ENCODE measurements at places on chromosomes 16 and 17. TPM values are rescaled to one million over a fixed set of nuclear protein-coding genes. Genes with fewer than 3 reads are reported as not detected.

CES1 gene
- 56.8 TPM for total RNA-seq

DNA sequence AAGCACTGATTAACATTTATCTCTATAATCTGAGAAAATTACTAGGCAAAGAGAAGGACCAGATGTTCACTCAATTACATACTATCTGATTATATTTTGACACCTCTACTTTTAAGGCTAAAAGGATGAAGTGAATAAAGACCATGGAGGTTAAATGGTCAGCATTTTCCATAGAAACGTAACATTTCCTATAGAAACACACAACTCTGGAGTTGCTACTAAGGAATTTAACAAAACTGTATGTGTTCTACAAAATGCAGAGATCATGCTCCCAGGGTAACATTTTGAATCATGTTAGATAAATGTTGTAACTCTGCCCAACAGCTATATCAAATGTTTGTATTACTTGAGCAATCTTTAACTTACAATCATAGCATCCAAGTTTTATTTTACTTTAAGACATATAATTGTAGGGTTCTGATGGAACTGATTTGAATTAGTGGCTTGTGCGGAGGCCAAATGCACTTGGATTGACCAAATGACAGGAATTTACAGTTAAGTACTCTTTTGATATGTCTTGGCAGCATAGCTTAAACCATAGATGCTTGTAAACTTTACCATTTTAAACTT lies 97.7 kb downstream of the RPGRIP1L start:
- no peak for DNase-seq

- DNase-seq, result peak; percentile 70
Observed at GRCh38 chr17:10198509-10199249, at the start of gene GAS7. TSS of gene GAS7 (minus strand) at chr17:10198606.

GRCh38 chr16:20940871-20941635 lies 40.5 kb downstream of the LYRM1 start:
- no peak for DNase-seq

CIBAR2 gene
- total RNA-seq, result not detected

DNA sequence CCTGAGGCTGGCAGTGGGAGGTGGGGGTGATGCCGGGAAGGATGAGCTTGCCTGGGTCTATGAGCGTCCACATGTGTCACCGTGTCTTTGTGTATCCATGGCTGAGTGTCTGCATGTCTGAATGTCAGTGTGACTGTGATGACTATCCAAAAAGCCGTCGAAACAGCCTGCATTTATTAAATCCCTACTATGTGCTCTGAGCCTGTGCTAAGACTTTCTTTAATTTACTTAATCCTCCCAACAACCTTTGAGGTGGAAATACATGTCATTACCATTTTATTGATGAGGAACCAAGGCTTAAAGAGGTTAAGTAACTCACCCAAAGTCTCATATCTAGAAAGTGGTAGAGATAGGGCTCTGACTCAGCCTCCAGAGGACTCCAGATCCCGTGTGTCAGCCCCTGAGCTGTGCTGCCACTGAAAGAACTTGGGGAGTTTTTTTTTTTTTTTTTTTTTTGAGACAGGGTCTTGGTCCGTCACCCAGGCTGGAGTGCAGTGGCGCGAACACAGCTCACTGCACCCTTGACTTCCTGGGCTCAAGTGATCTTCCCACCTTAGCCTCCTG lies 20.0 kb downstream of the ARHGAP23 start:
- no peak for DNase-seq

DNA sequence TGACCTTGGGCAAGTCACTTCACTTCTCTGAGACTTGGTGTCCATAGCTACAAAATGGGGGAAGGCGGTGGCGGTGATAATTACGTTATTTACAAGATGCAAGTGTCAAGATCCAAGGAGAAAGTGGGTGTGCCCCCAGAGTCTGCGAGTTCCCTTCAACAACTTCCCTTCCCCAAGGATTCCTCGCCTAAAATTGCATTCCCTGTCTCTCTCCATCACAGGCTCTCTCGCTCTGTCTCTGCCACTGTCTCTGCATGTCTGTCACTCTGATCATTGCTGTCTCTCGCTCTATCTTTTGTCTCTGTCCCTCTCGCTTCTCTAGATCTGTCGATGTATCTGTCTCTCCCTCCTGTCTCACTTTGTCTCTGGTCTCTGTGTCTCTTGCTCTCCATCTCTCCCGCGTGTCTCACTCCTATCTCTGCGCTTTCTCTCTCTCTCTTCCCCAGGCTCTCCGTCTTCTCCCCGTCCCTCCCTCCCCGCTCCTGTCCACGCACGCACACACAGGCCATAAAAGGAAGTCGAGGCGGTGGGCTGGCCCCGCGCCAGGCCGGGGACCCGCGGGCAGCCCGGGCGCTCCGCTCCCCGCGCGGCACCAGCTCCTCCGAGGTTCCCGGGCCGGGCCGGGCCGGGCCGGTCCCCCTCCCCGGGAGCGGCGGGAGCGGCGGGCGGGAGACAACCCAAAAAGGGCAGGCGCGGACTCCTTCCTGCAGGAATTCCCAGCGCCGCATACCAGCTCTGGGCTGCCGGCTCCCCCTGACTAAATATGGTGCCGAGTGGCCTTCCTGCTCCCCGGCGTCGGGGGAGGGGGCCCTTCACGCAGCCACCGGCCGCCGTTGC lies 1.1 kb upstream of the MYH11 start:
- DNase-seq, result peak; percentile 78

DNA sequence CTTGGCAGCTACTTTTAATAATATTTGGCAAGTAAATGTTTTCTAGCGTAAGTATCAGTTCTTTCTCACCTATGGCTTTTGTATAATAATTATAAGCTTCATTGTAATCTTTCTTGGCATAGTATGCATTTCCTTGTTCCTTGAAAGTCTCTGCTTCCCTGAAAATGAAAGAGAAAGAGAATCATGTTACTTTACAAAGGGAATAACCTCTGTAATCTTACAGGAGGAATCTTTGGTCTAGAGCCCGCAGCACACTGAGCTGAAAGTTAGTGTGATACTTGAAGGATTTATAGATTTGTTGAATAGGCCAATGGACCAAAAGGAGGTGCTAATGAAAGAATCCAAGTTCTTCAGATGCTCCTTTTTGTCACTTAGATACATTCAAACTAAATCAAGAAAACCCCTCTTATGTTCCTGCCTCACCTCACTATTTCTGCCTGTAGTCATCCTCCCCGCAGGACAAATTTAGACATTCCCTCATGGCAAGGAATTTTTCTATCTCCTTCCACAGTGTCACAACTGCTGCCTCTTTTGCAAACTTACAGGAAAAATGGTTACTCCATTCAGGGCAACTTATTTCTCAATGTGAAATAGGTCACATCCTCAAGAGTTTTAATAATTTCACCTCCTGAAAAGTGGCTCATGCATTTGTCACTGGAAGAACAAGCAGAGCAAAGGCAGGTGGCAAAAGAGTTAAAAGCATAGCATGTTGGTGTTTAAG lies 16.7 kb downstream of the DNAJC7 start:
- DNase-seq, result no peak

DNA sequence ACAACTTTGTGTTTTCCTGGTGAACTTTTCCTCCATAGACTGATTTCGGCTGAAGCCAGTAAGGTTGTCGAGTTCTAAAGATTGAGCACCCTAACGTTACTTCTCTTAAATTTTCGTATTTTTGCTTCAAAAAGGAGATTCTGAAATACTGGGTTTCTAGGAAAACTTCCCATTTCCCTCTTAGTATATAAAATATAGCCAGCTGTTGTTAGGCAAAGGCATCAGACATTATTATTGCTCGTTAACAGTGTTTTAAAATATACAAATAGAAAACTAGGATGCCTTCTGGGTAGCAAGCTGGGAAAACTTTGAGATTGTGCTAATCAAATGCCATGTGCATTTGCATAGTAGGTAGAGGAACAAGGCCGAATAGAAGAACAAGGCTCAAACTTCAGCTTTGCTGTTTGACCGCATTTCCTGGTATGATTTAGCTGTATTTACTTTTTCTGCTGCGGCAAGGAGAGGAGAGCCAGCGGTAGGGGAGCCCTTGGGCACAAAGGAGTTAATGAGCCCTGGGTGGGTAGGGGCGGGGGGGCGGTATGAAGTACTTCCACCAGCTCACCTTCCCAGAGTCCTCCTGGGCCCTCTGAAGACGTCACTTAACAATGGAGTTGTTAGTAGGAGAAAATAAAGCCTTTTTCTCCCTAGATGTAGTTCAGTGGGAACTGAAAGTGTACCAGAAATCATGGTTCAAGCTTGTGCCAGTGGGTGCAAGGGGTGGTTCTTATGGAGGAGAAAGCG lies 151.9 kb downstream of the MSI2 start:
- DNase-seq, result peak; percentile 58

DNA sequence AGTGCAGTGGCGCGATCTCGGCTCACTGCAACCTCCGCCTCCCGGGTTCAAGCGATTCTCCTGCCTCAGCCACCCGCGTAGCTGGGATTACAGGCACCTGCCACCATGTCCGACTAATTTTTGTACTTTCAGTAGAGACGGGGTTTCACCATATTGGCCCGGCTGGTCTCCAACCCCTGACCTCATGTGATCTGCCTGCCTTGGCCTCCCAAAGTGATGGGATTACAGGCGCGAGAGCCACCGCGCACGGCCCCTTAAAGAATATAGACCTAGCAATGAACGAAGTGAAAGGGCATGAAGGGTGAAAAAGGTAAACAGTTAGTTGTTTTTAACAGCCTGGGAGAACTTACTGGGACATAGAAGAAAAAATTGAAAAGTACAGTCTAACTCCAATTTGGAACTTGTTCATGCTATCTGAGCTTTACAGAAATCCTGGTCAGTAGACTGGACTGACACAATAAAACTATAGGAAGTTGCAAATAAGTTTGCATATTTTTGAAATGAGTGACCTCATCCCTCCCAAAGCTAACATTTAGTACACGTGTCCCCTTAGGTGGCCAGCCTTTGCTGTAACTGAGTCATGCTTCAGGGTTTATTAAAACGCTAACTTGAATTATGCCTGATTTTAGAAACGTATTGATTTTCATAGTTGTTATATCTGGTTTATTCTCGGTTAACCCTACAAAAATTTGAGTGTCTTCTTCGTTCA lies 1.8 kb downstream of the COG1 start:
- no peak for DNase-seq

DNA sequence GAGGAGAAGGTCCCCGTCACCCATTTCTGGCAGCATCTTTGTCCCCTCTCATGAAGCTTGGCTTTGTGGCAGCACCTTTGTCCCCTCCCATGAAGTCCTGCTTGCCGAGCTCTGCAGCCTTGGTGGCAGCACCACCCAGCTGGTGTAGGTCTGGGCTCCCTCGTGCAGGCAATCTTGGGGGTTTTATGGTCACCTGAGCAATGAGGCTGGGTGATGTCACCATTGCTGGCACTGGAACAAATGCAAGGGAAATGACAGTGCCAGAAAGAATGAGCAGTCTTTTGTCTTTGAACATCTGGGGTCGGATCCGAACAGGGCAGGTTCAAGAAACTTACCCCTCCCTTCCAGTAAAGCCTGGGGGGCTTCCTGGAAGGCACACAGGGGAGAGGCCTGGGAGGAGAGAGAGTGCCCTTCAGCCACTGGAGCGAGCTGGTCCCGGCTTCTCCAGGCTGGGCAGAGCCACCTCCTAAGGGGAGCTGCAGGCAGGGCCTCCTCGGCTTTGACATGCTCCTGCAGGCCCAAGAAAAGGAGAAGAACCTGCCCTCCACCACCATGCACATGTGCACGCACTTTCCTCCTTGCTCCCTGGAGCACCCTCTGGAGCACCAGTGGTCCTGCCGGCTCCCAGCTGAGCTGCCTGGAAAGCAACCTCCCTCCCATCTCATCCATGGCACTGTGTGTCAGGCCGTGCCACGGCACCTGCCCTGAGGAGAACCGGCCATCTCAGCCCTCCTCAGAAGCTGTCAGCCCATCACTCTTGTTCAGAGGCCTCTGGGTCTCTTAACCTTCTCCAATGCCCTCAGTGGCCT lies 16.0 kb downstream of the BTBD17 start:
- no peak for DNase-seq

DNA sequence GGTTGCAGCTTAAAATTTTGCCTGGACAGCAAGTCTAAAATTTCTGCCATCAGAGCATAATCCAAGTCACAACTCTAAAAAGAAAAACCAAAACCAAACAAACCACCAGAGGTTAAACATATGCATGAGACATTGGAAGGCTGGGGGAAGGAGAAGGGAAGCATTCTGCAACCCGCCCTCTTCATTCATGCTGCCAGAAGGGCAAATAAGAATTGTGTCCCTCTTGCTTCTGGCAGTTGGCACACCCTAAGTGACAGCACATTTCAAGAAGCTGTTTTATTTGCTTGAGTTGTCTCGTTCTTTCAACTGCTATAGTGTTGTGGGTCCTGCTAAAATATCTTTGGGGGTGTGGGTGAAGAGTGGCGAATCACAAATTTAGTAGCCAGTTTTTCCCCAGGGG lies 99.6 kb downstream of the SKAP1 start:
- no peak for DNase-seq

DNA sequence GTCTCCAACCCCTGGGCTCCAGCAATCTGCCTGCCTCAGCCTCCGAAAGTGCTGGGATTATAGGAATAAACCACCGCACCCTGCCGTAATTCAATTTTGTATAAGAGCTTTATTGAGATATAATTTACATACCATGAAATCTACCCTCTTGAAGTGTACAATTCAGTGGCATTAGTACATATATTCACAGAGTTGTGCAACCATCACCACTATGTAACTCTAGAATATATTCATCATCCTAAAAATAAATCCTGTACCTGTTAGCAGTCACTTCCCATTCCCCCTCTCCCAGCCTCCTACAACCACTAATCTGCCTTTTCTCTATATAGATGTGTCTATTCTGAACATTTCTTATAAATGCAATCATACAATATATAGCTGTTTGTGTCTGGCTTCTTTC lies 26.1 kb downstream of the TOM1L2 start:
- no peak for DNase-seq

- DNase-seq, result no peak
Observed at GRCh38 chr16:9049241-9049640, 42.2 kb upstream of the HAPSTR1 start.

GRCh38 chr17:50677851-50678375 lies 29.8 kb downstream of the ANKRD40 start:
- no peak for DNase-seq

ENPP7 gene
- 0.18 TPM for total RNA-seq

GRCh38 chr16:35405526-35405925 lies 1946.1 kb downstream of the TP53TG3F start:
- DNase-seq, result no peak

CDK3 gene
- total RNA-seq, result 10.7 TPM

- DNase-seq, result no peak
Observed at GRCh38 chr16:66913081-66913480, 5.6 kb downstream of the CDH16 start.

- no peak for DNase-seq
Observed at GRCh38 chr17:50882851-50883250, 16.7 kb upstream of the TOB1 start.

- no peak for DNase-seq
Observed at GRCh38 chr17:74970395-74970794, 2.2 kb downstream of the HID1 start.

- no peak for DNase-seq
Observed at GRCh38 chr16:2478279-2478678, 3.4 kb downstream of the TBC1D24 start.

GRCh38 chr16:20107083-20107482 lies 33.4 kb upstream of the GPR139 start:
- no peak for DNase-seq

TBC1D3I gene
- total RNA-seq, result 2.1 TPM

GRCh38 chr16:4869147-4869805 lies 22.0 kb downstream of the UBN1 start:
- DNase-seq, result no peak

Data from ureter (tissue), 1 donor.